Hematopoietic multipotent progenitor cell treated with erythropoietin and hydrocortisone succinate and interleukin-3 and kit ligand, for 17 days (in vitro differentiated cells): ENCODE measurements at places on chromosomes 11 and 22.

DNA sequence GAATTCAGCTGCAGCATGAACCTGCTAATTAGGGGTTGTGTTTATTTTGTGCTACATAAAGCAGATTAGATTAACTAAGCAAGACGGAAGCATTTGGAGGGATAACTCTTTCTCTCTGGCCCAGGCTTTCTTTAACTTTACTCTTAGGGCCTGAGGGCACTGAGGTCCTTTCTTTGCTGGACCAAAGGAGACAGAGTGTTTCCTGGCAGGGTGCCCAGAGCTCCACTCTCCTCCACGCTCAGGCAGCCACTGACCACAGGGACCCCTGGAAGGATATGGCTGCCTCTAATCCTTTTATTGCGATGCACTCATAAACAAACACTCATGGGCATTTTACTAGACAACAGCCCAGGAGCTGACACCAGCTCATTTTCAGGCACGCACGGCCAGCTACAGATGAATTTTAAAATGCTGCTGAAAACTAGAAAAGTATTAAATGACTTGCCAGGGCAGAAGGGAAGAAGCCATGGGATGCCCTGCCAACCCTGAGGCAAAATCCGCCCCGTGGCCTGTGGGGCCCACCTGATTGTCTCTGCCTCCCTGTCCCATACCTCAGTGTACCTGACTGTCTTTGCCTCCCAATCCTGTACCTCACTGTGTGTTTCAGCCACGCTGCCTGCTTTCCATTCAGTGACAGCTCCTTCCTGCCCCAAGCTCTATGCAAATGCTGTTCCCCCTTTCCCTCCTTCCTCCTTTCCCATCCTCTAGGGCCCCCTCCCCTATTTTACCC lies 192.6 kb upstream of the NAV2 start:
- DNase-seq, result no peak

GRCh38 chr11:112735470-112735869 lies 225.8 kb upstream of the NCAM1 start:
- no peak for DNase-seq

GRCh38 chr11:74316772-74317505 lies 5.5 kb upstream of the P4HA3 start:
- DNase-seq, result no peak

DNA sequence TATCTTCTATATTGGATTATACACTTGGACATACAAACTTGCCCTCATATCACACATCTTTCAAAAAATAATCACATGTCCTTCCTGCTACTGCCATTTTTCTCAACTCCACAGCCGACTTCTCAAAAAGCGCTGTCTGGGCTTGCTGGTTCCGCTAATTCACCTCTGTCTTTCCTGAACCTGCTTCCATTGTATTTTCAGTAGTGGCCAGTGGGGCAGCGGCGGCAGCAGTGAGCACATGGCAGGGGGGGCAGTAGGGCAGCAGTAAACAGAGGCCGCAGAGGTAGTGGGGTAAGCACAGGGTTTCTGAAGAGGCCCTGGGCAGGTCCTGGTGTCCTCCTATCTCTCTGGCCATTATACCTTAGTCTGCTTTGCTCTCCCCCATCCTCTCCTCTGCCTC lies 126.3 kb downstream of the RRAS2 start:
- DNase-seq, result no peak

DNA sequence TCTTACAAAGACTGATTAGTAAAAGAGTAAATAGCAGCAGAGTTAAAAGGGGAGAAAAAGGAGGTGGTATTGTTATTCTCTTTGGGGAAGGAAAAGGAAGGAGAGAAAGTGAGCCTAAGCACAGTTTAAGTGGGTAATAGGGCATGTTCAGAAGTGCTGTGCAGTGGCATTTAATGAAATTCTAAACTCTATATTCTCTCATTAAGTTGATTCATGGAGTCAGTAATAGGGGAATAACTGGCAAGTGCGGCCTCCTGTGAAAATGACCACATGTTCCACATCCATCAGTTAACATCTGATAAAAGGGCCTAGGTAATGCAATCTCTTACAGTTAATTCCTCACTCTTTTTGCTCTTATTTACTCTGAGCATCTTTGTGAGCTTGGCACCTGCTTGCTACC lies 516.7 kb downstream of the JRKL start:
- no peak for DNase-seq

DNA sequence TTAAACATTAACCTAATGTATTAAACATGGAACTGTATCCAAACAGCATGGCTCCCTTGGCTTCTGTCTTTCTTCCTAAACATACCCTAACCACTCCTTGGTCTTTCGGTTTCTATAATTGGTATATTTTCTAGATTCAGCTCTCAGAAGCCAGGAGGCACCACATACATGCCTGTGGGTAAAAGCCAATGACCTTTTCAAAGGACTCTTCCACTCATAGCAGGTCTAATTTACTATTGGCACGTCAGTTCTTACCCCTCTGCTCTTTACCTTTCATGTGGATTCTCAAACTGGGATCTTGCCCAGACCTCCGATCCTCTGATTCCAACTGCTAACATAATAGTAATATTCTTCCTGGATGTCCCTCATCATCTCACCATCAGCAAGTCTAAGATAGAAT lies 835.1 kb downstream of the NTM start:
- no peak for DNase-seq

GRCh38 chr11:115193914-115194801 lies 310.1 kb downstream of the CADM1 start:
- no peak for DNase-seq

DNA sequence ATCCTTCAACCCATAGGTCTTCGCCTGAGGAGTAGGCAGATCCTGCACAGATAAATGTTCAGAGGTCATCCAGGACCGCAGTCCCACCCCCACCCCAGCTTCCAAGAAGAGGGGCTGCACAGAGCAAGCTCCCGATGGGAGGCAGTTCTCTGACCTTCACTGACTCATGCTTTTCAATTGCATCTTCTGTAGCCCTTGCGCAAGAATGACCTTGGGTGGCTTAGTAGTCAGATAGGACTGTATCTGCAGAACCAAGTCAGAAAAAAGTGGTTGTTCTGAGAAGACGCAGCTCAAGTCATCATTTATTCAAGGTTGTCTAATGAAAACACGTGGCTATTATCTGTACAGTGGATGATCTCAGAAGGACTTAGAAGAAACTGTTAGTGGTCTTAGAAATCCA lies 16.4 kb upstream of the GRAMD1B start:
- no peak for DNase-seq
